CD4-positive, alpha-beta T cell (primary cell): ENCODE measurements at places on chromosomes 7 and 10. TPM values are rescaled to one million over a fixed set of nuclear protein-coding genes. Genes with fewer than 3 reads are reported as not detected.
A peak's percentile ranks its signal among the peaks of the same experiment; 100 is the strongest.

- no peak for DNase-seq
These were observed 23.9 kb downstream of the OPALIN start for GRCh38 chr10:96334616-96335526.

The SNCG gene
- not detected for total RNA-seq

DNA sequence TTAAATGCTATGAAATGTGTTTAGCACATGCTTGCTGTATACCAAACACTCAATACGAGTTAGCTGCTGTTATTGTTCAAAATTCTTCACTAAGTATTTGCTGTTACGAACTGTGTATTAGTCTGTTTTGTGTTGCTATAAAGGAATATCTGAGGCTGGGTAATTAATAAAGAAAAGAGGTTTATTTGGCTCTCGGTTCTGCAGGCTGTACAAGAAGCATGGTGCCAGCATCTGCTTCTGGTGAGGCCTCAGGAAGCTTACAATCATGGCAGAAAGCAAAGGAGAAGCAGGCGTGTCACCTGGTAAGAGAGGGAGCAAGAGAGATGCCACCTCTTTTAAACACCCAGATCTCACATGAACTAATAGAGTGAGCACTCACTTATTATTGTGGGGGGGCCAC is 1.6 kb downstream of the UBE2D4 start:
- no peak for DNase-seq

The DENND2A gene
- total RNA-seq, result not detected

DNA sequence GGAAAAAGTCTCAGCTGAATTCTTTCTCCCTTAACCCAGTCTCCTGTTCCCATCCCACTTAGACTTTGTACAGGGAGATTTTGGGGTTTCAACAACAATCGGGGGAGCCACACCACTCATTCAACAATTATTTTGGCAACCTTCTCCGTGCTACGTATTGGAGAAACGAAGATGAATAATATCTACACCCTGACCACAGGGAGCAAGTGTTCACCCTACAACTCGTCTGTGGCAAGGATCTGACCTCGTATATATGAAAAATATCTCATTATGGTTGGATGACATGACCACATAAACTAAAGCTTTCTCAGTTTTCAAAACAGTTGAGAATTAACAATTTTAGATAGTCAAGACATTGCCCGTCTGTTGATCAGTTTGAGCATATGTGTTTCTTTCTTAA is 302.1 kb downstream of the CACNA2D1 start:
- no peak for DNase-seq

DNA sequence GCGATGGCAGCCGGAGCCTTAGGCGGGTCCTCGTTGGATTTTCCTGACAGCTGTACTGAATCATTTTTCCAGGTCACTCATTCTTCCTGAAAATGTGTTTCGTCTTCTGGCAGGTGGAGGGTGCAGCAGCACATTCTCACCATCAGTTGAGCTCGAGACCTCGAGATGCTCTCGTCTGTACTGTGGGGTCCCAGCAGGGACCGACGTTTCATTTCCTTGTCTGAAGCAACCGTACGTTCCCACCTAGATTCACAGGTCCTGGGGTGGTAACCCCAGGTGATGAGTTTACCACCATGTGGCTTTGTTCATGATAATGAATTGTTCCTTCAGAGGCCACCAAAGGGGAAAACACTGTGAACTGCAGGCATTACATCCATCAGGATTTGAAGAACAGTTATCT is 298.5 kb upstream of the FOXK1 start:
- no peak for DNase-seq

DNA sequence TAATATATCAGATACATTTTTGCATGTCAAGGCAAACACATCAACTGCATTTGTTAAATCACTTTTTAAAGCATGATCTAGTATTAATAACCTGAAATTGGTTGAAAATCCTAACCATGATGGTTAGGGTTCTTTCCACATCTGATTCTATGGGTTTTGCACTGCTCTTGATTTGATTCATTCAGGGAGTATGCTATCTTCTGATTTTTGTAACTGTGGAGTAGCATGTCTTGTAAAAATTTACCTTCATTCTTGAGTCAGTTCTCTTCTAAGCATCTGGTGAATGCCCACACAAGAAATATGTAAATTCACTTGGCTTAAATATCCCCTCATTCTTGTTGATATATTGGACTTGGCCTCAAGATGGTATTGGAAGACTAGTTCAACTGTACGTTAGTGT is 178.7 kb downstream of the KLF6 start:
- no peak for DNase-seq

- DNase-seq, result no peak
These were observed 1.9 kb downstream of the GRID1 start for GRCh38 chr10:86364491-86365345.

The ASB10 gene
- total RNA-seq, result not detected

DNA sequence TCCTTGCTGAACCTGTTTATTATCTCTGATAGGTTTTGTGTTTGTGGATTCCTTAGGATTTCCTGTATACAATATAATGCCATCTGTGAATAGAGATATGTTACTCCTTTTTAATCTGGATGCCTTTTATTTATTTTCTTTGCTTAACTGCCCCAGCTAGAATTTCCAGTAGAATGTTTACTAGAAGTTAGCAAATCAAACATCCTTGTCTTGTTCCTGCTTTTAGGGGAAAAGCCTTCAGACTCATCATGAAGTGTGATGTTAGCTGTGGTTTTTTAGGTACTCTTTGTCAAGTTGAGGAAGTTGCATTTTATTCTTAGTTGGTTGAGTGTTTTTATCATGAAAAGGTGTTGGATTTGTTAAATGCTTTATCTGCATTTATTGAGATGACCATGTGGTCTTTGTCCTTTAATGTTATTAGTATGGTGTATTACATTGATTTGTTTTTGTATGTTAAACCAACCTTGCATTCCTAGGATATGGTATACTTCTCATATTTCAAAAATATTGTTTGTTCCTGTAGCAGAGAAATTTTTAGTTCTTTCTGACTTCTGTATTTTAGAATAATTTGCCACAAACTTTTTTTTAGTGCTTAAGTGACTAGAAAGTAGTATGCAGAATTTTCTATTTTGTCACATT is 24.3 kb downstream of the PPP2R2D start:
- no peak for DNase-seq

- DNase-seq, result no peak
These were observed 17.6 kb downstream of the PDSS1 start for GRCh38 chr10:26715137-26715487.

DNA sequence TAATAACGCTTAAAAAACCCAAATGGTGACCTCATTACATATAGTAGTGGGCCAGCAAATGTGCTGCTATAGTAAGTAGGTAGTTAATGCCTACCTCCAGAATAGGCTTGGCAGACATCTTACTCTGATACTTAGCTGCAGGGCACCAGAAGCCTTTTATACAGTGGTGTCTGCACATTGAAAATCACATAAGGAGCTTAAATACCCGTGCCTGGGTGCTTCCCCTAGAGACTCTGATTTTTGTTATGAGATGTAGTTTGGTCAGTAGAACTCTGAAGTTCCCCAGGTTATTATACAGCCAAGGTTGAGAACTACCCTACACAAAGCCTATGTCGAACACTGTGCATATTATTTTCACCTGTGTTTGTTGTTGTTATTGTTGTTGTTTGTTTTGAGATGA is 47.2 kb downstream of the ANKIB1 start:
- DNase-seq, result no peak

The HTR7 gene
- 0.08 TPM for total RNA-seq

DNA sequence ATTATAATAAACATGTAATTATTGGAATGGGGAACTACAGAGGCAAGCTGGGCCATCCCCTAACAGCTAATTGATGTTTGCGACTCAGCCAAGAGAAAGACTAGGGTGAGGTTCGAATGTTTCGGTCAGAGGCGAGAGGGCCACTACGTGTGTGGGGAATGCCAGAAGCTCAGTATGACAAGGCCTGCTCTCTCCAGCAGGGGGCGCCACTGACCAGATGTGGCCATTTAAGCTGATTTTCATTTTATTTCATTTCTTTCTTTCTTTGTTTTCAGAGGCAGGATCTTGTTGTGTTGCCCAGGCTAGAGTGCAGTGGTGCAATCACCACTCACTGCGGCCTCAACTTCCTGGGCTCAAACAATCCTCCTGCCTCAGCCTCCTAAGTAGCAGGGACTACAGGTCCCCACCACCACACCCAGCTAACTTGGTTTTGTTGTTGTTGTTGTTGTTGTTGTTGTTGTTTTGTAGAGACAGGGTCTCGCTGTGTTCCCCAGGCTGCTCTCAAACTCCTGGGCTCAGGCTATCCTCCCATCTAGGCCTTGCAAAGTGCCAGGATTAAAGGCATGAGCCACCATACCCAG is 38.1 kb downstream of the TMEM130 start:
- peak; percentile 11 for DNase-seq

DNA sequence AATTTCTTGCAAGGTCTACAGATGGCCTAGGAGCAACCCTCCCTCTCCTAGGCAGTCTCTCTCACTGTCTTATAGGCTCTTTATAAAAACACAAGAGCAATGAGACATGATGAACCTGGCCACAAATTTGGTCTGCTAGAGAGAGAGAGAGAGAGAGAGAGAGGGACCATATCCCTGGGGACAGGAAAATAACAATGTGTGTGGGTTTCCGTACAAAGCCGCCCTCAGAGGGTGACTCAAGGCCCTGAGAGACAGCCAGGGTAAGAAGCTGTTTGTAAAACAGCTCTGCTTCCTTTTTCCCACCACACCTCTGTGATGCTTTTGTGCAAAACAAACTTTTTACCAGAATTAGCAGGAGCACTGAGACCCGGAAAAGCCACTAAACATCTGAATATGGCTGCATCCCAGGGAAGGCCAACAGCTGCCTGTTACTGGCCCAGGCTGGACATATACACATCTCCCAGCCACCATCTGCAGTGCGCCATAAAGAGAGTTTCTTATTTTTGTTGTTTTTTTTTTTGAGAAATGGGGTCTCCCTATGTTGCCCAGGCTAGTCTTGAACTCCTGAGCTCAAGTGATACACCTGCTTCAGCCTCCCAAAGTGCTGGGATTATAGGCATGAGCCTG is 18.4 kb downstream of the GIMAP5 start:
- DNase-seq, result peak; percentile 80

DNA sequence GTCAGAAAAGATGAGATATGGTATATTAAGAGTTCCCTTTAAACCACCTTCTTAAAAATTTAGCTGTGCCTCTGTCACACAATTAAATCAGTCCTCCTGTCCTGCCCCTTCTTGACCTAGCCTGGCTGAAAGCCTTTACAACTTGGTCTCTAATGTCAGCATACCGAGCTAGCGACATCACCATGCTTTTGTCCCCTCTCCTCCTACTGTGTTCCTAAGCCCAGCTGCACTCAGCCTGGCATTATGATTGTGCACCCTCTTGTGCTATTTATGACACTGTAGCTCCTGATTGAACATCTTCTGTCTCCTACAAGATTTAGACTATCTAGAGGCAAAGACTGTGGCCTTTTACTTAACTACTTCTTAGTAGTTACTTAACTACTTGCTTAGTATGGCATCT is 29.2 kb downstream of the TDRD1 start:
- DNase-seq, result no peak

DNA sequence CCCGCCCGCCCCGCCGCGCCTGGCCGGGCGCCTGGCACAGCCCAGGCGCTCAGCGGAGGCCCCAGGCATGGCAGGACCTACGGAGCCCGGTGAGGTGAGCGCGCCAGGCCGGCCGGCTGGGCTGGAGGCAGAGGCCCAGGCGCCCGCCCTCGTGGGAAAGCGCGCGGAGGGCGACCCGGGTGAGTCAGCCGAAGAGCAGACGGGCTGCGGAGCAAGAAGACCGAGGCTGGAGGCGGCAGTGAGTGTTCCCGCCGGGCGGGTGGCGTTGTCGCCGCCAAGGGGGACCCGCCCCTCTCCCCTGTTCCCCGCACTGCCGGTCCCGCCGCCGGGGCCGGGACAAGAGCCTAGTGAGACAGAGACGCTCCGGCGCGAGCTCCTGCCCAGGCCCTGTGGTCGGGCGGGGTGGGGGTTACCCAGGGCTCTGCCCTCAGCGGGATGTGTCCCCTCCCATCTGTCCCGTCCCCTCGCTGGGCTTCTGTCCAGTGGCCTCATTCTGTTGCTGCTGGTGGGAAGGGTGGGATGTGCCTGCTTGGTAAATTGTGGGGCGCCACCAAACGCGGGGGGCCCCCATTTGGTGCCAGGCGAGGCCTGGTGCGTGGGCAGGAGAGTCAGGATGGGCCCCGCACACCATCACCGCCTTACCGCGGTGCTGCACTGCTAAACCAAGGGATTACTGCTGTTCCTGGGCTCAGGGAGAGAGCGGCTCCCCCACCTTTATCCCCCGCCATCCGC is 17.0 kb upstream of the NODAL start:
- DNase-seq, result no peak

DNA sequence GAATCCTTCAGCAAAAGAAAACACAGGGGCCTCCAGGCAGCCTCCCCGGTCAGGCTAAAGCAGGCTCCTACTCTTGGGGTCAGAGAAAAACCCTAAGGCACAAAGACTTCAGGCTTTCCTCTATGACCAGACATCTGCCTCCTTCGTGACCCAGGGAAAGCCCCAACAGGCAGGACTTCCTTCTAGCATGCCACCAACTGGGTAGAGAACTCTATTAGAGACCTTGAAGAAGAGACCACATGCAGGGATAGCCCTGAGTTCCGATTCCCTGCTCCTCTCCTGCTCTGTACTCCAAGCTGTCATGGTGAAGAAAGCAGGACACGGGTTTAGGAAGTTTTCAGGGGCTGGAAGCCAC is 1.3 kb downstream of the TRPV6 start:
- no peak for DNase-seq

The CAMK1D gene
- total RNA-seq, result 35.3 TPM

DNA sequence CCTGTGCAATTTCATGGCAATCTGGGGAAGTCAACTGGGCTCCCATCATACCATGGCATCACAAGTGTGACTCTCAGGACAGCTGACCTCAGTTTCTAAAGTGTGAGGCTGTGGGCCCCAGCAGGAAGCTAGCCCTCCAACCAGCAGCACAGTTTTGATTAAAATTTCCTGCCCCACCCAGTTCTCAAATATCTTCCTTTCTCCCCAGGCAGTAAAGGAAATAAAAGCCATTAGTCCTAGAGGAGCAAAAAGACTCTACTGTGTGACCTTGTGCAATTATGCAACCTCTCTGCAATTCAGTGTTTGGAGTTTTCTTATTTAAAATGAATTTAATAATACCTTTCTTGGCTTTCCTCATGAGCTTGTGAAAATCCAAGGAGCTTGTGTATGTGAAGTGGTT is 143.1 kb upstream of the CDCA7L start:
- DNase-seq, result no peak

The LIPM gene
- total RNA-seq, result not detected

- no peak for DNase-seq
These were observed 117.9 kb upstream of the MACROH2A2 start for GRCh38 chr10:69934768-69935167.

DNA sequence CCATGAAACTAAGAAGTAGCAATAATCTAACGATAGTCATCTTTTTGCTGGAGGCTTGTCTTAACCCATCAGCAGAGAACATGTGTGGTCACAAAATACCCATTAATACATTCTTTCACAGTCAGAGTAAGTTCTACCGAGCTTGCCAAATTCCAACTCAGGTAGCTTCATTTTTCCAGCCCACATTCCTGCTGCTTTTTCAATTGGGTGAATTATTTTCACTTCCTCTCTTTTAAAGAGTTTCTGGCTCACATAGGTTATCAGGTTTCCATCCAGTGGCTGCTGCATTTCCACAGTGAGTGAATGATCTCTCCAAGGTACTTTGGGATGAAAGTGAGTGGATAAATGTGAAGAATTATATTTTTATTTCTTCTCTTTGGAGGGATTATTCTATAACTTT is 233.1 kb downstream of the SEMA3E start:
- no peak for DNase-seq
